ENCODE measurements at places on chromosomes 12 and 14. TPM values are rescaled to one million over a fixed set of nuclear protein-coding genes. Genes with fewer than 3 reads are reported as not detected.

DNA sequence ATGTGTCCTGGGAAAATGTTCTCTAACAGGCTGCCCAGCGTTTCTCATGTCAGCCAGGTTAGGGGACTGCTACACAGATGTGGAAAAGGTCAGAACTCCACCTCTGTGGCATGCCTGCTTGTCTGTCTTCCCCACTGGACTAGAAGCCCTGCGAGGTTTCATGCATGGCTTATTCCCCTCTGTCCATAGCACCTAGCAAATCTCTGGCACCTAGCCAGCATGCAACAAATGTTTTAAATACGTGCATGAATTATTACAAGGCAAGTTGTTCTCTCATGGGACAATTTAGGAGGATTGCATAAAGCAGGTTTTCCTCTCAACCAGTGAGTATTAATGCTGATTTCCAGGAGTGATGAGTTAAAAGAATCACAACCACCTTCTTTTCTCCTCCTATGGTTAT is 21.4 kb upstream of the KCNK13 start:
- DNase-seq, result no peak

- no peak for DNase-seq
Measured at GRCh38 chr12:103677905-103678304, 90.8 kb downstream of the STAB2 start.

TOMM20L gene
- 1.3 TPM for polyA plus RNA-seq

DNA sequence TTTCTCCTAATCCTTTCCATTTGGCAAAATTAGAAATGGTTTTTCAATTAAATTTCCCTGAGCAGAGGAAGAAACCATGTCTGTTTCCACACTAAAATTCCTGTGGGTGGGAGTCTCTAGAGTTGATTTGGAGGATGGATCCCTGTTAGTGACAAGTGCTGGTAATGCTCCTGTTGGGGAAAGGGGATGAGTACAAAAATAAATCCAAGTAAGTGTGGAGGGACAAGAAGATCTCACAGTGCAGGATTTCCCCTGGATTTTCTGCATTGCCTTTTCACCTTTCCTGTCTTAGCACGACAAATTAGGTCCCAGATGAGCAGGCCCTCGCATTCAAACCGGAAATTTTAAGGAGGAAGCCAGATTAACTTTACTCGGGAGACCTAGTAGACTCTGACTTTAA is 107.5 kb downstream of the DAD1 start:
- no peak for DNase-seq

JKAMP gene
- polyA plus RNA-seq, result 78.1 TPM

TSHR gene
- 0.14 TPM for polyA plus RNA-seq

P2RX2 gene
- polyA plus RNA-seq, result 1.8 TPM

- no peak for DNase-seq
Measured at GRCh38 chr14:65439117-65439516, 26.6 kb downstream of the FUT8 start.

DNA sequence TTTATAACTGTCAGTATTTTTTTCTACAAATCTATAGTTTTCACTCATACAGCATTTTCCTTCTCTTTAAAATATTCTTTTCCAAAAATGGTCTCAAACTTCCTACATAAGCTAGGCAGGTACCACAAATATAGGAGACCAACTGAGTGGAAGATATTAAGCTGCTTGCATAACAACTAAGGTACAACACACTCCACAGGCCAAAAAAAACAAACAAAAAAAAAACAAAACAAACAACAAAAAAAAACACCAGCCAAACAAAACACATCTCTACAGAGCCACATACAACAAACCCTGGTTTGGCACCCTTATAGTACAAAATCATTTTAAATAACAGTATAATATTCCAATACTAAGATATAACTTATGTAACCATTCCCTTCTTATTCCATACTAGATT is 50.1 kb downstream of the SLC2A13 start:
- DNase-seq, result no peak

- no peak for DNase-seq
Measured at GRCh38 chr12:6383572-6384498, at the start of gene LTBR. LTBR (plus strand) TSS chr12:6384162; CDS start chr12:6384359, 197 bp downstream.

DNA sequence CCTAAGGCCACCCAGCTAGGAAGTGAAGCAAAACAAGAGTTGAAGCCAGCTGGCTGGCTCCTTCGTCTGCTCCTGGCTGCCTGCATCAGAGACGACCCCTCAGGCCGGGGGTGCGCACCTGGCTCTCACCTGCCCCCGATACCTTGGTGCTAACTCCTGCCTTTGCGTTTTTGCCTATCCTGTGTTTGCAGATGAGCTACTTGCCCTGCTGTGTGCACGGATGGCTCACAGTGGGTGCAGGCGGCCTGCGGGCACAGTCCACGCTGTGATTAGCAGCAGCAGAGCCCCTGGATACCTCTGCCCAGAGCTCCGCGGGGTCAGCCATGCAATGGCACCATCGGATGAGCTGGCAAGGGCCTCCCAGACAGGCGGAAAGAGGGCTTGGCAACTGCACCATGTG is 31.2 kb upstream of the FZD10 start:
- DNase-seq, result no peak

- DNase-seq, result no peak
Measured at GRCh38 chr12:68951652-68952051, 18.7 kb upstream of the CPM start.

DDX54 gene
- 65.2 TPM for polyA plus RNA-seq

DNA sequence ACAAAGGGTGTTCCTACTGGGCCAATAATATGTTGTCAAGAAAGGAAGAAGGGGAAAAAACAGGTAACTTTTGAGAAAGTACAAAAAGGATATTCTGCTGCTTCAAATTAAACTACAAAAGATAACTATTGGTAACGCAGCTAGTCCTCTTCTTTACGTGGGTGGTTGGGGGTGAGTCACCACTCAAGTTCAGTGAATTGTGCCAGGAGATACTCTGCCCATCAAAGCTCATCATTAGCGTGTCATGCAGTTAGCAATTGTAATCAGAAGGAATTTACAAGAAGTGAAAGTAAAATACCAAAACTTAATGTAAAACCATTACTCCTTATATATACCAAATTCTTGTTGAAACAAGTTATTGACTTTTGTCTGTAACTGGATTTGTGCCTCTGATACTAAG is 342.0 kb downstream of the NPAS3 start:
- no peak for DNase-seq

DNA sequence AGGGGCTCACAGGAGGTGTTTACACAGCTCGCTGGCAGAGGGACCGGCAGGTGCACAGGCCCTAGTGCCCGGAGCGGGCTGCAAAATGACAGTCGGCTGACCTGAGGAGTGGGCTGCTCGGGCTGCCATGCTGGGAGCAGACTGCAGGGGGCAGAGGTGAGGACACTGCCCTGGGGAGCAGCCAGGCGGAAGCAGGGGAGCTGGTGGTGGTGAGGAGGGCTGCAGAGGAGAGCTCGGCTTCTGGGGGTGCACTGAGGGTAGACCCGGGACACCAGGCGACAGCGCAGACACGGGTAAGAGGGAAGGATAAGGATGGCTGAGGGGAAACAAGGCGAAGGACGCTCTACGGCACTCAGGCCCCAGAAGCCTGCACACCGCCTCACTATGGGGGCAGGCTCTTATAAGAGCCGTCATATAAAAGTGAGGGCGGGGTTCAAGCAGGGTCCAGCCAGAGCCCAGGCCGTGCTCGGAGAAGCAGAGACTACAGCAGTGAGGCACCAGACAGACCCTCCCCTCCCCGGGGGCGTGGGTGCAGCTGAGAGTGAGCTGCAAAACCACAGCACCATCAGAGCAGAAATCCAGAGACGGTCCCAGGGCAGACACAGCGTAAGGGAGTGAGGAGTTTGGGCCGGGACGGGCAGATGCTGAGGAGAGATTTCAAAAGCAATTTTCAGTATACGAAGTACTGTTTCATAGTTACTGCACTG is 62.5 kb downstream of the CCDC88C start:
- DNase-seq, result no peak

- DNase-seq, result no peak
Measured at GRCh38 chr14:91893669-91894068, 26.3 kb upstream of the TC2N start.

GRCh38 chr12:33427071-33427470 is 12.5 kb downstream of the SYT10 start:
- no peak for DNase-seq

- DNase-seq, result no peak
Measured at GRCh38 chr14:21047378-21047781, 5.2 kb downstream of the RNASE7 start.

CPNE8 gene
- 7.6 TPM for polyA plus RNA-seq

- no peak for DNase-seq
Measured at GRCh38 chr12:97542666-97543280, 80.2 kb downstream of the RMST start.

- no peak for DNase-seq
Measured at GRCh38 chr12:68207276-68207675, 18.3 kb downstream of the IL26 start.

GRCh38 chr12:106255952-106256351 is 8.1 kb upstream of the CKAP4 start:
- DNase-seq, result no peak

DNA sequence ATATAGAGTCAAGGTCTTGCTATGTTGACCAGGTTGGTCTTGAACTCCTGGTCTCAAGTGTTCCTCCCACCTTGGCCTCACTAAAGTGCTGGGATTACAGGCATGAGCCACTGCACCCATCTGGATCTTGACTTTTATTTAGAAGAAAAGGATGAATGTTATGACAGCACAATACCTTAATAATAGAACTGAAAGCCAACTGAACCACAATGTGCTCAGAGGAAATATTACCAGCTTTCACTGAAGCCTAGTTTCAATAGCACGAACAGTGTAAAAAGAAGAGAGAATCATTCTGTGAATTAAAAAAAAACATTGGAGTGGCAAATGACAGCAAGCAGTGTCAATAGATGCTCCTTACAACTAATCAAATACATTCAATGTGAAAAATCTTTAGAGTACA is 239.2 kb upstream of the RMST start:
- DNase-seq, result no peak

DNA sequence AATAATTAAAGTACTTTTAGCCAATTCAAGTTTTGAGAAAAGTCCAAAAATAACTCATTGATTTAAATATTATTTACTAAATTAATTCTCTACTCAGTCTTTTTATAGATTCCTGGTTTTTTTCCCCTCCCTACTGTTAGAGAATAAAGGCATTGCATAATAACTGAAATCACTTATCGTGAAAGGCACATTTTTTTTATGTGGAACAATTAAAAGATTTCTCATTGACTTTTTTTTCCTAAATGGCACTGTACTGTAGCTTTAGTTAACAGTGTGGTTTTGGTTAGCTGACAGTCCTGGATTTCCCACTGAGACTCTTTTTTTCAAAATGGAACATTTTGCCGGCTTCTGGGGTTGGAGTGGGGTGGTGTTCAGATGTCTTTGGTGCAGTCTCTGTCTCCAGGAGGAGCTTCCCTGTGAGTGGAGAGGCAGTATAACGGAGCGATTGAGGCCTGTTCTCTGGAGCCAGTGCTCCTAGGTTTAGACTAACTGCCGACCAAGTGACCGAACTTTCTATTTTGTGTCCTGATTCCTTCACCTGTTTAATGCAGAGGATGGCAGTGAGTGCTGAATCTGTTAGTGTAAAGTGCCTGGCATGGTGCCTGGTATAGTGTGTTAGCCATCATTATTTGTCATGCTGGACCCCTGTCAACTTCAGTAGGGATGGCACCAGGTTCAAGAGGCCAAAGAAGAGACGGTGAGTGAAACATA is 117.7 kb downstream of the ADCK1 start:
- DNase-seq, result no peak

KRT73 gene
- polyA plus RNA-seq, result not detected

SIX6 gene
- not detected for polyA plus RNA-seq

DNA sequence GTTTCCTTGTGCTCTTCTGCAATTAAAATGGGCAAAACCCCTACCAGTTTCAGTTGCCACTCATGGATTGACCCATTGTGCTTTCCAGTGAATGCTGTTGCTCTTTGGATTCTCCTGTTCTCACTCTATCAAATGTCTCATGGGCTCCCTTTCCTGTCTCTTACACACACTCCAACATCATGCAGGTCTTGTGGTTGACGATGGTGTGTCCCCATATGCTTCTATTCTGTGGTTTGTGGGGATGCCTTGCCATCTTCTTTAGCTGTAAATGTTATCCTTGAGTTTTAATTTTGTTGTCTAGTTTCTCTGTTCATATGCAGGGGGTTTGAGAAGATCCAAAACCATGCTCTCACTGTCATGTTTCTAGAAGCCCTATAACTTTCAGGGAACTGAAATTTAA is 31.9 kb upstream of the FBXO34 start:
- no peak for DNase-seq

NEUROD4 gene
- polyA plus RNA-seq, result not detected

GRCh38 chr12:20011200-20011599 is 357.1 kb upstream of the PDE3A start:
- DNase-seq, result no peak

DNA sequence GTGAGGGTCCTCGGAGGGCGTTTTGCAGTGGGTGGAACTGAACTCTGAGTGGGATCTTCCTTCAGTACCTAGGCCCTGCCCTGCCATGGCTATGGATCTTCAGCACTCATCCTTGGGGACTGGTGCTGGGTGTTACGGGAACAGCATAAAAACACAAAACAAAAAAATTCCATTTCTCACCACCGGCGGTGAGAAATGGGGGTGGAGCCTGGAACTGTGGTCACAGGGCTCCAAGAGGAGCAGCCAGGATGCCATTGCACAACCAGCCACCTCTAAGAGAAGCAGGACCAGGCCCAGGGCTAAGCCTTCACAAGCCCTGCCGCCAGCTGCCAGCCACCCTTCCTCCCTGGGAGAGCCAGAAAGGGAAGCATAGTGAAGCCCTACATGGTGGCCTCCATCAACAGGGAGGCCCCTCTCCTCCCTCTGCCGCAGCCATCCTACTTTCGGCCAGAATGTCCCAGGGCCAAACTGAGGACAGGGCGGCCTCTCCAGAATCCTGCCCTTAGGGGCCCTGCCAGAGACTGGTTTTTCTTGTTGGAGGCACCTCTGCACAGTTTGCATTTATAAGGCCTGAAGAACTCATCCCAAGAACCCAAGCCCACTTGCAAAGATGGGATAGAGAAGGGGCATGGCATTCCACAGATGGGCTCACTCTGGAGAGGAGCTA is 76.5 kb downstream of the VCPKMT start:
- no peak for DNase-seq

DNA sequence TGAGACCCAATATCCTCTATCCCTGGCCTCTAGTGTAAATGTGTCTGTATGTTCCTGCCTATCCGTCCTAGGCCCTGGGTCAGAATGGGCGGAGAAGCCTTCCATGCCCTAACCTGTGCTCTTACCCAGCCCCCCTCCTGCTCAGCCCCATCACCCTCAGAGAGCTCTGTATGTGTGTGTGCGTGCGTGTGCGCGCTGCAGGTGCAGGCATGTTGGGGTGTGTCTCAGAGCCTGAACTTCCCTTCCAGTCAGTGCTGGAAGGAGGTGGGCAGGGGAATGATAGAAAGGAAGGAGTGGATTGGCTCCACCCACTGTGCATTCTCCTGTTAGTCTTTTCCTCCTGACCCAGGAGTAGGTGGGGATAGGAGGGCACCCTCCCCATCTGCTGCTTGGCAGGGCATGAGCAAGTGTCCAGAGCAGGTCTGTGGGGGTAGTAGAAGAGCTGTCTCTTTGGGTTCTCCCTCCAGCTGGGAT is 7.2 kb downstream of the NAB2 start:
- DNase-seq, result no peak

DNA sequence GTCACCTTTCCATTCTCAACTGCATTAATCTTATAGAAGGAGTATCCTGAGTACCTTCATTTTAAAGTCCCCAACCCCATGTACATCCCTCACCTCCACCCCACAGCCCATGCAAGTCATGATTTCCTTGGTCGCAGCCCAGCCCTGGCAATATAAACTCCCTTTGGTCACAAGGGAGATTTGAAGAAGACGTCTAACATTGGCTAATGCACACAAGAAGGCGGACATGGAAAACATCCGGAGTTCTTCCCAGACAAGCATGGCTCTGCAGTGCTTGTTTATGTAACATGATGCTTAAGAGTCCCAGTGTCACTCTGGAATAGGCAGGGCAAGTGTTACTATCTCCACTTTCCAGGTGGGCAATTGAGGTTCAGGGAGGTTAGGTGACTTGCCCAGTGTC is 277.6 kb downstream of the DPF3 start:
- DNase-seq, result no peak

GALNT6 gene
- 6.1 TPM for polyA plus RNA-seq

CISTR gene
- not detected for polyA plus RNA-seq
